ENCODE measurements at places on chromosomes 16 and 17. TPM values are rescaled to one million over a fixed set of nuclear protein-coding genes. Genes with fewer than 3 reads are reported as not detected.

ZNF423 gene
- 0.24 TPM for total RNA-seq

ZNF319 gene
- total RNA-seq, result 6.3 TPM

PRAC1 gene
- not detected for total RNA-seq

ATP2C2 gene
- not detected for total RNA-seq

G6PC1 gene
- not detected for total RNA-seq

PRRT2 gene
- not detected for total RNA-seq

NPIPB4 gene
- 10.9 TPM for total RNA-seq

CCL13 gene
- not detected for total RNA-seq

MPV17L gene
- not detected for total RNA-seq

TMEM235 gene
- total RNA-seq, result not detected

SMTNL2 gene
- total RNA-seq, result 2.4 TPM

SLC22A31 gene
- not detected for total RNA-seq

UTP18 gene
- total RNA-seq, result 120 TPM

REXO5 gene
- total RNA-seq, result 10.8 TPM

STX1B gene
- total RNA-seq, result not detected

Measured in Caki2 (cell line).